ENCODE measurements at places on chromosomes 6 and 20.

GRCh38 chr6:128929869-128930268, 46.9 kb downstream of the LAMA2 start:
- no peak for DNase-seq

- no peak for DNase-seq
Measured at GRCh38 chr6:161305860-161306259, 32.0 kb upstream of the AGPAT4 start.

GRCh38 chr6:42148058-42148457, 5.6 kb upstream of the C6orf132 start:
- no peak for DNase-seq

DNA sequence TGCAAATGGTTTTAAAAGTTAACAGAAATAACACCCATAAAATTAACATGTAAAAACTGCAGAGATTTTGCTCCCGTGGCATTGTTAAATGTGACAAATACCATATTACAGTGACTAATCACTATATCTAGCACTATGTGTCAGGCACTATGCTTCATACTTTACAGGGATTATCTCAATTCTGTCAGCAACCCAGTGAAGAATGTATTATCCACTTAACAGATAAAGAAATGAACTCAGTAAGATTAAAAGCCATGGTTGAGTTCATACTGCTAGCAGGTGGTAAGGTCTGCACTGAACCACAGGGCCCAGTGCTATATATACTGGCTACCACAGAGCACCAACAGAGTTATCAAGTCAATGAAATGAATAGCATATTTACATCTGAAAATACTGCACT, 65.4 kb downstream of the RWDD2A start:
- DNase-seq: no peak

DNA sequence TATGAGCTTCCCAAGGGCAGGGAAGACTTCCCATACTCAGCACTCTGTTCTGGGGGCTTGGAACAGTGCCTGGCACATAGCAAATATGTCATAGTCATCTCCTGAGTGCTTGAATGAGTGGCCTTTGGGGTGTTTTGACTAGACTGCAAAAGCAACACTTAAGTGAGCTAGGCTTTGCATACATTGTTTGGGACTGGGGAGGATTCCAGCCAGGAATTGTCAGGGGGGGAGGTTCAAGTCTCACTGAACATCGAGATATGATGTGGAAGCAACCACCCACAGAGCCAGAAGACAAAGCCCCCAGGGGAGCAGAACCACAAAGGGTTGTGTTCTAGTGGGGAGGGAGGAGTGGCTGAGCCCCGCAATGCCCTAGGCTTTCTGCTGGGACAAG, 98.4 kb downstream of the SYCP2 start:
- no peak for DNase-seq

GRCh38 chr6:133906050-133906449, 17.1 kb downstream of the TCF21 start:
- no peak for DNase-seq

GRCh38 chr20:38776363-38776762, 28.1 kb downstream of the ACTR5 start:
- DNase-seq: no peak

Data from NCI-H1417 treated with DMSO at 0.1 percent for 48 hours (cell line).